Activated naive CD4-positive, alpha-beta T cell treated with anti-CD3 and anti-CD28 coated beads for 36 hours (primary cell): ENCODE measurements at places on chromosomes 2 and 18. TPM values are rescaled to one million over a fixed set of nuclear protein-coding genes. Genes with fewer than 3 reads are reported as not detected.

DNA sequence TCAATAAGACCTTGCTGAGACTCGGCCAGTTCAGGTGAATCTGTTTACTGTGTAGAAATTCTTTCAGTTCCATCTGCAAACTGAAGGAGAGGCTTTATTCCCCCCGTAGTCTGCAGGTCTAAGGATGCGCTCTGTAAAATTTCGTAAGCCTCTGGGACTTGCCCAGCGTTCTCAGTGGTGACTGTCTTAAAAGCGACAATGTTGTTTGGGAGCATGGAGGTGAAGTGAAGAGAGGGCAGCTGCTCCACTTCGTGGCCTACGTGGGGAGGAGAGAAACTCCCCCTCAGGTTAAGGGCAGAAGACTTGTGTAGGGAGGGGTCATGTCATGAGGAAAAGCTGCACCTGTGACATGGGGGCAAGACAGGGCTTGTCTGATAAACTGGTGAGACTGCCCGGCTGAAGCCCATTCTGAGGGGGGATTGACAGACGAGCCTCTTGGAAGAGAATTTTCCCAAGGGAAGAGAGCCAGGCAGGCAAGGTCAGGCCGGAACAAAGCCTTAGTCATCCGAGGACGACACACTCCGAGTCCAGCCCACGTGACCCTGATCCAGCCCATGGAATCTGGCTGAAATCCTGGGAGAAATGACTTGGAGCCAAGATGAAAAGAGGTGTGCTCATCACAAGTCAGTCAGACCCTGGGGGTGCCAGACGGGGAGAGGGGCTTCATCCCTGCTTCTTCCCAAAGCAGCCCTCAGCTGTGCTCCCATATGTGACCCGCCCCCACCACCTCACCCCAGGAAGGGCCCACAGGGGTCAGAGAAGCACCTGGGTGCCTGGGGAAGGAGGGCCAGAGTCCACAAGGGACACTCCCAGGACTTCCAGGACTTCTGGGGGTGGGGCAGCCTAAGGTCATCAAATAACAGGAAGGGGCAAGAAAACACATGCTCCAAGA, 88.5 kb upstream of the SH3BP4 start:
- no peaks in the 10 kb centered on the region for H3K4me1 ChIP-seq
- peaks cover 2% of the 10 kb centered on the region for H3K27me3 ChIP-seq
- H3K36me3 ChIP-seq: no peaks in the 10 kb centered on the region
- no peak for DNase-seq
- H3K4me3 ChIP-seq: no peak overlapping the region

GRCh38 chr2:168457190-168457895, 1.3 kb downstream of the CERS6 start:
- H3K27ac ChIP-seq: peak overlapping the region; percentile 59
- no peak overlapping the region for H3K4me3 ChIP-seq
- H3K27me3 ChIP-seq: no peaks in the 10 kb centered on the region
- DNase-seq: peak; percentile 35
- H3K4me1 ChIP-seq: peaks cover 41% of the 10 kb centered on the region
- peaks cover 2% of the 10 kb centered on the region for H3K36me3 ChIP-seq

GRCh38 chr18:2515908-2516625, 55.2 kb downstream of the METTL4 start:
- peaks cover 17% of the 10 kb centered on the region for H3K4me1 ChIP-seq
- no peak overlapping the region for H3K4me3 ChIP-seq
- no peaks in the 10 kb centered on the region for H3K27me3 ChIP-seq
- H3K36me3 ChIP-seq: no peaks in the 10 kb centered on the region

- peaks cover under 1% of the 10 kb centered on the region for H3K4me1 ChIP-seq
- no peak overlapping the region for H3K27ac ChIP-seq
- H3K36me3 ChIP-seq: no peaks in the 10 kb centered on the region
- H3K4me3 ChIP-seq: no peak overlapping the region
- H3K27me3 ChIP-seq: no peaks in the 10 kb centered on the region
Measured at GRCh38 chr18:3777122-3777521, 327.1 kb downstream of the TGIF1 start.

- H3K27me3 ChIP-seq: peaks cover 10% of the 10 kb centered on the region
- no peak for DNase-seq
- no peaks in the 10 kb centered on the region for H3K36me3 ChIP-seq
Measured at GRCh38 chr2:65639156-65639864, 206.9 kb upstream of the SPRED2 start.

DNA sequence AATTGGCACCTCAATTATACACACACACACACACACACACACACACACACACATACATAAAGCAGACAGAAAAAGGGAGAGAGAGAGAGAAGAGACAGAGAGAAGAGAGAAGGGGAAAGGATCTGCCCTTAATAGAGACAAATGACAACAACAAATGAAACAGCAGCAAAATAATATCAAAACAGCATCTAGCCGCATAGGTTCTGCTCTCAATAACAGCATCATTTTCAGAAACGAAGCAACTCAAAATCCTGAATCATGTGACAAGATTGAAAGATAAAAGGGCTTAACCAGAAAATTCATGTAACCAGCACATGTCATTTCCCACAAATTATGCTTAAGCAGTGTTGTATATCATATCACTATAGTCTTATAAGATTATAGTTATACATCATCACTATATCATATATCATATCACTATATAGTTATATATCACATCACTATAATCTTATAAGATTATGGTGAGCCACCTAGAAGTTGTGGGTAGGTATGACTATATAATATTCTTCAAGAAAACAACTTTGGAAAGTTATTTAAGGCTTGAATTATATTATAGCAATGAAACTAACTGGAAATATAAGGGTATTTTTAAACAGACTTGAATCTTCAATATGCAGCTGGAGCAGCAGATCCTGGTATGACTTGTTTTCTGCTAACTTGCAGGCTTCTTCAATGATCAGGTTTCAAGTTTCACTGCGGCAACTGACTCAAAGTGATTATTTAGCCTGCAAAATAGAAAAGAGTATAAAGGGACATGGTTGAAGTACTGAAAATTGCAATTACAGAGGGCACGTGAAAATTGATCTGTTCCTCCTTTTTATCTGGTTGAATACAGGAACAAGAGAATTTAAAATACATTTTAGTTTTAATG, 16.1 kb upstream of the VPS54 start:
- no peaks in the 10 kb centered on the region for H3K27me3 ChIP-seq
- peak; percentile 66 for DNase-seq
- peak overlapping the region; percentile 92 for H3K27ac ChIP-seq
- peaks cover 10% of the 10 kb centered on the region for H3K36me3 ChIP-seq

RHBDD1 gene
- 42.6 TPM for total RNA-seq

TRPM8 gene
- not detected for total RNA-seq

FRZB gene
- total RNA-seq: not detected

ANKRD62 gene
- not detected for total RNA-seq
